ENCODE measurements at places on chromosomes 5 and 9. TPM values are rescaled to one million over a fixed set of nuclear protein-coding genes. Genes with fewer than 3 reads are reported as not detected.
A peak's percentile ranks its signal among the peaks of the same experiment; 100 is the strongest.

GRCh38 chr9:130549093-130549735 is 30.2 kb upstream of the FUBP3 start:
- no peak for DNase-seq

DNA sequence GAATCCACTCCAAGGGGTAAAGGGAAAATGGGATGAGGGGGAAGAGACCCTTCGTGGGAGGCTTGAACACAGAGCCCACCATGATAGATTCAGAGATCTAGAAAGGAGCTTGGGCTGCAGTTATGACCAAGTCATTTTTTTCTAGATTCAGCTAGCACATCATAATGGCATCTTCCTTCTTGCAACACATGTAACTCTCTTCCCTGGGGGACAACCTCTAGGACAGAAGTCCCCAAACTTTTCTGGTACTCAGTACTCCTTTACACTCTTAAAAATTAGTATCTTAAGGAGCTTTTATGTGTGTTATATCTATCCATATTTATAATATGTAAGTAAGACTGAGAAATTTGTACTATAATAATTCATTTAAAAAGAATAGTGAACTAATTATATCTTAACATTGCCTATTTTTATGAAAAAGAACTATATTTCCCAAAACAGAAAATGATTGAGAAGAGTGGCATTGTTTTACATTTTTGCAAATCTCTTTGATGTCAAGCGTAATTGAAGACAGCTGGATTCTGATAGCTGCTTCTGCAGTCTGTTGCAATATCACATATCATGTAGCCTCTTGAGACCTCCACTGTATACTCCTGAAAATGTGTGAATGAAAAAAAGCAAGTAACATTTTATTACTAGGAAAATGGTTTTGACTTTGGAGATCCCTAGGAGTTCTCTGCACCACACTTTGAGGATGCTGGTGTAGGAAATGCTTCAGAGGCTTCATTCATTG is 875 bp downstream of the ACO1 start:
- DNase-seq = no peak

DNA sequence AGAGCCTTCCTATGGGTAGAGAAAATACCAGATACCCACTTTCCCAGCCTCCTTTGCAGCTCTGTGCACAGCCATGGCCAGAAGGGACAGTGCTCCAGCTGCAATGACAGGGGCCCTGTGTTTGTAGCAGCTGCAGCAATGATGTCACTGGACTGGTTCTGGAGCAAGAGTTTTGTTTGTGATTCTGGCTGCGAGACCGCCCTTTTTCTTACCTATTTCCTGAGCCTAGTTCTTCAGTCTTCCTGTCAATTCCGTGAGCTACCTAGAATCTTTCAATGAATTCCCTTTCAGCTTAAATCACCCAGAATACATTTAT is 10.0 kb upstream of the BOD1 start:
- no peak for DNase-seq

DNA sequence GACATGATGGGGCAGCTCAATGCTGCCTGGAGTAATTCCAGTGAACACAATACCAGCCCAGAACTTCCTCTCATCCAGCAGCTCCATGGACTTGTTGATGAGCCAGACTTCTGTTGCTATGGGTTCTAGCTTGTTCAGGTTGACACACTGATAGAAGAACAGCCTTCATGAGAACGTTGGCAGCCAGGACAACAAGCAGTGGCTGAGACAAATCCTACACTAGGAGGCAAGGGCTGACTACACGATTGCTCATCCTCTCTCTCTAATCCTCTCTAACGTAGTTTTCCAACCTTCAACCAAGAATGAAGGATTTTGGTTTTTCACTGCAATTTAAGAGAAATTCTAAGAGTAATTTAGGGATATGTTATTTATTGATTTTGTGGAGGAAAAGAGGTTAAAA is 67.8 kb downstream of the NIPSNAP3B start:
- no peak for DNase-seq

GRCh38 chr9:79588488-79589223 is 16.9 kb downstream of the TLE4 start:
- no peak for DNase-seq

DNA sequence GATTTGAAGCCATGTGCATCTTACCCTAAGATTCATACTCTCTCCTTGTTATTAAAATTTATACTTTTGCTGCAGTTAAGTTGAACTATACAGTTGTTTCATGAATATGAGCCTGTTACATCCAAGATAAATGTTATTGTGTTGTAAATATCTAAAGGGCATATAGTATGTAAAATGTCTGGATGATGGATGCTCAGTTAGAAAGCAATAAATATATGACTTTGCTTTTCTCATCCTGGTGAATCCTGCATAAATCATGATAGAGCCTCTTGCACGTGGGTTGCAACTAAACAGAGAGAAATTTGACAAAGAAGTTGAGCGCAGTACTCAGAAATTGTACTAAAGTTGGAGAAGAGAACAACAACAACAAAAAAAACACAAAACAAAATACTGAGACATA is 99.5 kb downstream of the PRDM9 start:
- no peak for DNase-seq

DNA sequence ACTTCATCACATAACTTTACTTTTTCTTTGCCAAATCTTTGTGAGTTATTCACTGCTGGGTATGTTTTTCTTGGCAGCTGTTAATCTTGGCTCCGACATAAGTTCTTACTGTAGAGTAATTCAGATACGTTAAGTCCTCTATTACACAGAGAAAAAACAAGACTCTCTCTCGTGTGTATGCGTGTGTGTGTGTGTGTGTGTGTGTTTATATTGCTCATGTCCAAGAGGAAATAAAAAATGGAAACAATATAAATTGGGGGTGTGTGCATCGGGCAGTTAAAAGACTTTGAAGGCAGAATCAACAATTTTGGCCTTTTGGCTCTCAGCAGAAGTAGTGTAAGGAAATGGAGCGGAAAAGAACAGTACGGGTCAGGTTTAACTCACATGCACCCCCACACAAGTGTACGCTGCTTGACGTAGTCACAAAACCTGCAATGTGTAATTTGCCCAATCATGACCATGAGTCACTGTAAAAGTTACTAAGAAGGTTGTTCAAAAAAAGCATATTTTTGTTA is 67.2 kb upstream of the IFNE start:
- peak; percentile 55 for DNase-seq

GRCh38 chr9:16184964-16185646 is 632.3 kb downstream of the CCDC171 start:
- no peak for DNase-seq

DNA sequence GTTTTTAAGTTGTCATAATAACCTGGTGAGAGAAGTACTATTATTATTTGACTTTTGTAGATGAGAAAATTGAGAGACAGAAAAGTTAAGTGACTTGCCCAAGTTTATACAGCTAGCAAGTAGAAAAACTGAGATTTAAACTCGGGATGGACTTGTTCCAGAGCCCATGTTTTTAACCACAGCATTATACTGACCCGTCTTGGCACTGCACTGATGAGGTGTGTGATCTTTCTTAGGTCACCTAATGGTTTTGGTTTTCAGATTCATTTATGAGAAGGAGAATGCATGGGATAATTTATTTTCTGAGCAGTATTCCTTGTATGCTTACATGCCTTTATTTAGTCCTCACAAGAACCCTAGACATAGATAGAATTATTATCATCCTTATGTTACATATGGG is 201.8 kb upstream of the CDKN2B start:
- DNase-seq = no peak

The PCDHB5 gene
- total RNA-seq = 0.07 TPM

- peak; percentile 80 for DNase-seq
Observed at GRCh38 chr5:147310059-147310704, 75.4 kb downstream of the STK32A start.

DNA sequence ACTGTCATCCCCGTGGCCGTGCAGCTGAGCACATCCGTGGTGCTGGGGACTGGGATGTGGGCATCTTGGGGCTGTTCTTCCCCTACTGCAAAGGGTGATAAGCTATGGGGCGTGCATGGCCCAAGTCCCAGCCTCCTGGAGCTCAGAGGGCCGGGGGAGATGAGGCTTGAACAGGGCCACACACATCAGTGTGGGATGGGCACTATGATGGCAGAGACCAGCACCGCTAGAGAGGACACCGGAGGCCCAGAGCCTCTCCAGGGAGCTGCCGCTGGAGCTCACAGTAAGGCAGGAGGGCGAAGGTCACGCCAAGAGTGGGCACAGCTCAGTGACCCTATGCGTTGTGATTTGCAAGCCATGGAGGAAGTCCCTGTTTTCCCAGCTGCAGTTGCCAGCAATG is 63.5 kb downstream of the OLFM1 start:
- DNase-seq = no peak

DNA sequence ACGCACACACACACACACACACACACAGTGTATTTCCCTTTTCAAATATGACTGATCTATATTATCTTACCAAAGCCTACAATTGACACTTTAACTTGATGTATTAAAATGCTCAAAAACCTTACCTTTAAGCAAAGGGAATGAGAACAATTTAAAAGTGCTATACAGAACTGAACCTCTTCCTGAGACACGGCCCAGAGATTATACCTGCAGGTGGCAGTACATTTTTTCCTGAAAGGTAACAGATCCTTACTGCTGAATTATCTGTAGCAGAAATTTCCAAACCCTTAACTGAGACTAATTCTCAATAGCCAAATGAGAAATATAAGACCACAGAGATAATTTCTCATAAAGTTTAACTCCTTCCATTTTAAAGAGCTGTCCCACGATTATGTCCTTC is 91.1 kb downstream of the MYO10 start:
- no peak for DNase-seq

- DNase-seq = no peak
Observed at GRCh38 chr9:18495065-18495464, 21.1 kb downstream of the ADAMTSL1 start.

GRCh38 chr5:170103447-170103846 is 2.2 kb upstream of the FOXI1 start:
- DNase-seq = no peak

GRCh38 chr5:45261125-45261524 is 435.1 kb downstream of the HCN1 start:
- no peak for DNase-seq

- DNase-seq = no peak
Observed at GRCh38 chr5:40416098-40416497, 263.6 kb upstream of the PTGER4 start.

The OGN gene
- not detected for total RNA-seq

GRCh38 chr5:154370119-154370518 is 75.7 kb upstream of the SAP30L start:
- DNase-seq = no peak

GRCh38 chr9:98970532-98971041 is 26.9 kb downstream of the COL15A1 start:
- DNase-seq = no peak

- no peak for DNase-seq
Observed at GRCh38 chr5:91245074-91245452, 138.1 kb downstream of the ARRDC3 start.

The TPM2 gene
- 40.7 TPM for total RNA-seq

The IFNA1 gene
- not detected for total RNA-seq

The SLC9A3 gene
- total RNA-seq = 9.1 TPM

DNA sequence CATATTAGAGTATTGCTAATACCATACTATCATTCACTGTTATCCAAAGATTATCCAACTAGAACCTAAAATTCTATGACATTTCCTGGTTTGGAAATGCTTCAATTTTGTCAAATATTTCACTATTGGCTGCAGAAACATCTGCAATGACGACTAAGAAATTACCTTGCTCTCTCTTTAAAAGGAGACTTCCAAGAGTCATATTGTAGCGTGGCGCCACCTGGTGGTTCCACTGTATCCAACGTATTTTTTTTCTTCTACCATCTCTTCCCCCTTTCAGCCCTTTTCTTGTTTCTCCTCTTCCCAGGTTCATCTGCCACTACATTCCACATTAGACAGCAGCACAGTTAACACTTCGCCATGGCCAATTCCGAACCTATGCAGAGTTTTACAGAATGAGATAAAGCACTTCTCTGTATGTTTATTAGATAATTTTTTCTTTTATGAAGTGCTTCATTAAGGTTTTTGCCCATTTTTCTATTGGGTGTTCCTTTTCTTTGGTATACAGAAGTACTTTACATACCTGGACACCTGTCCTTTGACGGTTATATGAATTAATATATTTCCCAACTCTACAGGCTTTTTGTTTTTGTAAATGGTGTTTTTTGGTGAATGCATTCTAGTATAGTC is 153.5 kb downstream of the CDC42SE2 start:
- DNase-seq = peak; percentile 69

The LHX6 gene
- total RNA-seq = 0.98 TPM

DNA sequence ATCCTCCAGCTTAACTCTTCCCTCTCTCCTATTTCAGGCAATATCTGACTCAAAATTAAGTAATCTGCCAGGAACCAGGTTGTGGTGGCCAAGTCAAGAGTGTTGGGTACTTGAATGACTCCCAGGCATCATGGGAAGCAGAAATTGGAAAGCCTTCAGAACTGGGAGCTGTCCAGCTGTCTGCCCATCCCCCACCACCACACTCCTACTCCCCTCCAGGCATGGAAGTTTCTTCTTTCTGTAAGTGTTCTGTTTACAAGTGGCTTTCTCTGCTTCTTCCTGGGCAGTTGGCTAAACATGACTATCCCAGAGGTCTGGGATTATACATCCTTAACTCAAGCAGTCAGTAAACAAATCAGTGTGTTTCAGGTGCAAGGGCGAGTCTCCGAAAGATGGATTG is 14.6 kb upstream of the PBX3 start:
- DNase-seq = no peak

- DNase-seq = peak; percentile 57
Observed at GRCh38 chr5:41843456-41844370, 26.5 kb downstream of the OXCT1 start.

- DNase-seq = peak; percentile 26
Observed at GRCh38 chr5:124199893-124200292, 546.5 kb downstream of the ZNF608 start.

- no peak for DNase-seq
Observed at GRCh38 chr5:169196059-169196458, 104.9 kb downstream of the SLIT3 start.

DNA sequence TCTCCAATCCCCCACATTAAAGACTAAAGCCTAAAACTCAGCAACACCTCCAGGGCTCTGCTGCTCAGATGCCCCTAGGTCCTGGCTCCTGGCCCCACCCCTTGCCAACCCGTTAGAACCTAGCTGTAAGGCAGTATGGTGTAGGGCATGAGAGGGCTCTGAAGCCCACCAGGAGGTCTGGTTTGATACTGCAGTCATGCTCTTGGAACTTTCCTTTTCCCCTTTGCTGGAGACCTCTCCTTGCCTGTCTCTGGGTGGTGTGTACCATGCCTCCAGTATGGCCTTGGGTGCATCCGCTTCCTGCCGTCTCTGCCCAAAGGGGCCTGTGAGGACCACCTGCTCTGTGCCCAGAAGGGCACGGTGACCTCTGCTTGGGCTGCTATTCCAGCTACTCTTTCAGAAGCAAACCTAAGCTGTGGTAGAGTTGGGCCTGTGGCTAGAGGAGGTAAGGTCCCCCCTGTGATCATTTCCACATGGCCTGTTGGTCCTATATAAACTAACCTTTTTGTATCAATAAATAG is 3.5 kb downstream of the TENT4A start:
- no peak for DNase-seq

DNA sequence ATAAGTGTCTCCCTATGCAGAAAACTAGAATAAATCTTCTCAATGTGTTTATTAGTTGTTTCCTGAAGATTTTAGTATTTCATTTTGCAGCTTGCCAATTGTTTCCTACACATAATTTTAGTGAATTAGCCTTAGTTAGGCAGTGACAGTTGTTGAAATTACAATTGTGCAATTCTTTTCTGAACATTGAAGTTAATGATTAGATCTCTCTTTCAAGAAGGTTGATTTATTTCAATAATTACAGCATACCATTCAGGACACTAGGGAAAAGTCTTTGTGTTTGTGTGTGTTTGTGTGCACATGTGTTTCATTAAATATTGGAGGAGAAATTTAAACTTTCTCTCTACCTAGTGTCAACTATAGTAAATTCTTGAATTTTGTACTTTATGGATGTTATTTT is 199.6 kb upstream of the MPDZ start:
- no peak for DNase-seq

The TYRP1 gene
- total RNA-seq = not detected

The PMPCA gene
- total RNA-seq = 45.6 TPM
